ENCODE measurements at places on chromosomes 5 and 9. TPM values are rescaled to one million over a fixed set of nuclear protein-coding genes. Genes with fewer than 3 reads are reported as not detected.

Gene FOXD4L6
- not detected for total RNA-seq

Gene NUP214
- 55.1 TPM for total RNA-seq

Gene NMRK1
- 17.0 TPM for total RNA-seq

Gene CDX1
- total RNA-seq = 323 TPM

Gene IFNA2
- not detected for total RNA-seq

Gene MYORG
- total RNA-seq = 72.3 TPM

Gene ADAMTSL1
- 18.9 TPM for total RNA-seq

Gene ADAMTS19
- 0.67 TPM for total RNA-seq

Gene PCDHGB7
- total RNA-seq = 3.0 TPM

Gene FOXD4
- 0.24 TPM for total RNA-seq

Gene TMC1
- 0.28 TPM for total RNA-seq

Gene MED22
- total RNA-seq = 18.8 TPM

Gene LCN6
- total RNA-seq = 3.6 TPM

Gene MYMK
- total RNA-seq = not detected

Gene SLC34A3
- total RNA-seq = not detected

Gene VDAC1
- total RNA-seq = 263 TPM

Gene DBN1
- total RNA-seq = 18.8 TPM

Gene FIBCD1
- 7.9 TPM for total RNA-seq

Gene S1PR3
- 1.7 TPM for total RNA-seq

Measured in left colon (tissue), 2 donors.